ENCODE measurements at places on chromosomes 4 and X.

DNA sequence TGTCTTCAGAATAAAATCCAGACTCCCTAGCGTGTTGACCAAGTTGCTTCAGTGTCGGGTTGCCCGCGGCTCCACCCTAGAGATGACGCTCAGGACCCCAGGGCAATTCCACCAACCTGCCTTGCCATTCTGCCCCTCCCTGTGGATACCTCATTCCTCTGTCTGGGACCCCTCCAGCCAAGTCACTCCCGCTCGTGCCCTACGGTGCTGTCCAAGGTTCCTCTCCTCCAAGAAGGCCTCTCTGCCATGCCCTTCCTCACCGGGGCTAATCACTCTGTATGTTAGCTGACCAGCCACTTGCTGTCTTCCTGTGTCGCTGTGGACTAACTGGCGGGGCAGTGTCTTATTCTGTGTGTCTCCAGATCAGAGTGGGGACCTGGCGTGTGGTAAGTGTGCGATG lies 46.6 kb downstream of the TENM3 start:
- DNase-seq: no peak

GRCh38 chr4:104015680-104016079 lies 295.9 kb upstream of the TACR3 start:
- DNase-seq: no peak

DNA sequence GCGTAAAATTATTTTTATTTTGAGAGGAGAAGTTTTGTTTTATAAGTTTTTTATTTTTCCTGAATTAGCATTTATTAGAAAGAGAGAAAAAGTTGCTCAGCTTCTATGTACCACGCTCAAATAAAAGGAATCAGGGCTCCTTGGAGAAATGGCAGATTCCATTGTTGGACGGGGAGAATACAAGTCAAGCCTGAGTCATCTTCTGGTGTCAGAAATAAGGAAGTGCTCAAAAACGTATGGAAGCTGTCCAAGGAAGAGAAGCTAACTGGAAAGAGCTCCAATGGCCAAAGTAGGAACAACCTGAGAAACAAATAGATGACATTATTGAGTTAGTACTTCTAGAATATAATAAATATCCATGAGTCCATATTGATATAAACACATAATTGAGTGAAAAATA lies 89.3 kb upstream of the NEIL3 start:
- no peak for DNase-seq

DNA sequence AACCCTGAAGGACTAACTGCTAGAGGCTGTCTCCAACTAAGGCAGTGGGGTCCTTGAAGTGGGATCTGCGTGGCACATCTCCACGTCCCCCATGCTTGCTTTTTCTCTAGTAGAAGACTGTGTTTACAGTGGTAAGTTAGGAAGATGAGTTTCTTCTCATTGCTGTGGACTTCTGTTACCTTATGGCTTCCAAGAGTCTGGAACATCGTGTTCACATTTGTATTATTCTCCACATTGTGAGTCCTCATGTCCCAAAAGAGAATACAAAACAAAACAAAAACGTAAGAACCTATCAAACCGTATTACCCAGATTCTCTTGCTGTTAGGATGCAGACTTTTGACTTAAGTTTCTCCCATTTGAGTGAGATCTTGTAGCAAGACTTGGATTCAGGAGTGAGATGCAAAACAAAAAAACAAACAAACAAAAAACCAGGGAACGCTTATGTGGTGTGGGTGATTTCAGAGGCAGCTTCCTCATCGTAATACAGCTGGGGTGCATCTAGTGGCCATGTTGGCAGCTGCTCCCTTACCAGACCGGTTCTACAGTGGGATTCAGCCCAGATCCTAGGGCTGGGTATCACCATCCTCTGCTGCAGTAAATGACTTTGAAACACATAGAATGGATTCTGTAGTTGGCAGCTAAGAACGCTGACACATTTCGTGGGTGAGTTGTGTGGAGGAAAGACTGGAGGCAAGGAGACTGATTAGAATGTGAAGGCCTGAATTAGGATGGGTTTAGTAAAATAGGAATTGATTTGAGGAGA lies 41.3 kb downstream of the TMEM131L start:
- no peak for DNase-seq

DNA sequence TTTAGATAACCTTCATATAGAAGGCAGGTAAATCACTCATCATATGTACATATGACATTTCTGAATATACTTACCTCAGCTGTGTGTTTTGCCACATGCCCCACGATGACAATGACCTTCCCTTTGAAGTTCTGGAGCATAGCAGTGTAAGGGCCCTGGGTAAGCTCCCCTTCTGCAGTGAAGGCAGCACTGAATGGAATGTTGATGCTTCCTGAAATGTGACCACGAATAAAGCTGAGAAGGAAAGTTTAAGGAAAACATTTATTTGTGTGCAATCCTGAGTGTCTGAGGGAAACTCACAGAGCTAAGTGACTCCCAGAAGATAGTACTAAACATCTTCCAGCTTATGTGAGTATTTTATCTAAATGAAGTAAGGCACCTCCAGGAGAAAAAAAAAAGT lies 200.1 kb downstream of the NPNT start:
- DNase-seq: no peak

- DNase-seq: no peak
Measured at GRCh38 chr4:167452922-167453430, 218.7 kb upstream of the SPOCK3 start.

DNA sequence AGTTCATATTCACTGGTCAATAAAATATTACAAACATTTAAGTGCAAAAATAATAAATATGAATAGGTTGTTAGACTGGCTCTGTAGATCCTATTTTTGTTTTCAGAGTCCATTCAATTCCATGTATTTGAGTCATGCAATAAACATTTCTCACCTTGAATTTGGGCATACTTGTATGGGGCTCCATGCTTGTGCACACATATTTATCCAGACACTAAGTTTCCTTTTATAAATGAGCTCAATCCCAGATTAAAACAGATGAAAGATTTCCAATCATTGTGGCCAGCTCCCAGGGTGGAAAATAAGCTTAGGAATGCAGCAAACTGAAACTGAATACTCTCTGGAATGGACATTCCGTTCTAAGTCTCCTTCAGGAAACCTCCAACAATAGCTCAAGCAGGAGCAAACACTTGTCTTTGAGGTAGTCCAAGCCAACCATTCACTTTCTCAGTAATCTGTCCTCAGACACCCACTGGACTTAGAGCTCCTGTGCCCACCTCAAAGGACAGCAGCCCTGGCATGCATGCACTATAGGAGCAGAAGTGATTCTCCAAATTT lies 16.4 kb downstream of the DMD start:
- DNase-seq: no peak

DNA sequence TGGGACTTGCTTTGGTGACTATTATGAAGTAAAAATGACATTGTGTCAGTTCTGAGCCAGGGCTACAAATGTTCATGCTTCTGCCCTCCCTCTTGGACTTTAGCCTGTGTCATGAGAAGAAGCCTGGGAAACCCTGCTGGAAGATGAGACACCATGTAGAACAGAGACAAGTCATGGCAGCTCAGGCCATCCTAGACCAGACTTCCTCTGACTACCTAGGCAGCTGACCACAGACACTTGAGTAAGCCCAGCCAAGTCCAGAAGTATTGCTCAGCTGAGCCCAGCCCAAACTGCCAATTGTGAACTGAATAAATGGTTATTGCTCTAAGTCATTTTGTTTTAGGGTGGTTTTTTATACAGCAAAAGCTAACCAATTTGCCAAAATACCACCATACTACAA lies 467.6 kb upstream of the CNKSR2 start:
- DNase-seq: no peak

- no peak for DNase-seq
Measured at GRCh38 chr4:1219566-1219950, 29.4 kb downstream of the CTBP1 start.

DNA sequence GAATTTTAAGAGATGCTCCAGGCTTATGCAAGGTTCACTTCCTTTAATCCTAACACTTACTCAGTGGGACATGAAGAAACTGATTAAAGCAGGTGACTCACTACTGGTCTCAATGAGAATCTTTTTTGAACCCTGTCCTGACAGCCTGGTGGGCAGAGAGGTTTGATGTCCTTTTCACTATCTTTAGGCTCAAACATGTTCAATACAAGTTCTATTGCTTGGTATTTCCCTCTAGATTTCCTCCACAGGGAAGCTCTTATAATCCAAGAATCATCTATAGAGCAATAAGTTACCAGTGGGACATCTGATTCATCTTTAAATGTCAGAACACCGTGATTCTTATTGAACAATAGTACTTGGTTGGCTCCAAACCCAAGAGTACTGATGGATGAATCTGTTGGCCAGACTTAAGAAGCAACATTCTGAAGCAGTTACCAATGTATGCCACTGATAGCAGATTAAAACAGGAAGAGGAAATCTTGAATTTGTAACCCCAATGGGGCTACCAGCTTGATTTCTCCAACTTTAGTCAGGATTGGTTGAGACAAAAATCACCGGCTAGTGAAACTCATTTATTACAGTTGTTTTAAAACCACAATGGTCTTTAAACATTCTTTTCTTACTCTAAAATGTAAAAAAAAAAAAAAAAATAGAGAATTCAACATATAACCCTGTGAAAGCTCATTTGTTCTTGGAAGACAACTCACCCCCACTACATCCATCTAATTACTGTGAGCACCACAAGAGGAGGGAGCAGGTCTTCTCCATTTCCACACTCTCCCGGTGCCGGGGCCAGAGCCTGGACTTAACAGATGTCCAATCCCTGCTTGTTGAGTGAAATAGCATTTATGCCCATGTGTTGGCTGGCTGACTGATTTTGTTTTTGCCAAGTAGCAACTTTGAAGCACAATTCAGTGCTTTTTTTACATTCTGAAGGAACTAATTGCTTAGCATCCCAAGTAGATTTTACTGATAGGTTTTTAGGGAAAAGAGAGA lies 43.3 kb downstream of the FGFBP1 start:
- DNase-seq: no peak

- DNase-seq: no peak
Measured at GRCh38 chr4:152068866-152069265, 308.1 kb upstream of the GATB start.
